ENCODE measurements at places on chromosomes 5 and 9.

GRCh38 chr9:109264877-109265587, 55.8 kb downstream of the EPB41L4B start:
- H3K27ac ChIP-seq: no peak overlapping the region
- peaks cover 9% of the 10 kb centered on the region for H3K36me3 ChIP-seq
- no peak for DNase-seq
- H3K4me1 ChIP-seq: peaks cover 2% of the 10 kb centered on the region

DNA sequence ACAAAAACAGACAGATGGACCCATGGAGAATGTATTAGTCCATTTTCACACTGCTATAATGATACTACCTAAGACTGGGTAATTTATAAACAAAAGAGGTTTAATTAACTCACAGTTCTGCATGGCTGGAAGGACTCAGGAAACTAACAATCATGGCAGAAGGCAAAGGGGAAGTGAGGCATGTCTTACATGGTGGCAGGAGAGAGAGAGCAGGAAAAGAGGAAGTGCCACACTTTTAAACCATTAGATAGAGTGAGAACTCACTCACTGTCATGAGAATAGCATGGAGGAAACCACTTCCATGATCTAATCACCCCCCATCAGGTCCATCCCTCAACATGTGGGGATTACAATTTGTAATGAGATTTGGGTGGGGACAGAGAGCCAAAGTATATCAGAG, 808.9 kb downstream of the CDH12 start:
- H3K27me3 ChIP-seq: peaks cover 18% of the 10 kb centered on the region
- no peaks in the 10 kb centered on the region for H3K36me3 ChIP-seq
- H3K4me1 ChIP-seq: no peaks in the 10 kb centered on the region
- no peak for DNase-seq
- H3K27ac ChIP-seq: no peak overlapping the region

GRCh38 chr9:36840898-36841536, 193.1 kb downstream of the PAX5 start:
- DNase-seq: no peak
- H3K4me3 ChIP-seq: no peak overlapping the region
- H3K27me3 ChIP-seq: peaks cover 58% of the 10 kb centered on the region
- no peak overlapping the region for H3K27ac ChIP-seq
- peaks cover 15% of the 10 kb centered on the region for H3K4me1 ChIP-seq

- H3K4me3 ChIP-seq: no peak overlapping the region
- peaks cover 51% of the 10 kb centered on the region for H3K4me1 ChIP-seq
- no peaks in the 10 kb centered on the region for H3K27me3 ChIP-seq
Measured at GRCh38 chr5:143054480-143054941, 284.3 kb downstream of the ARHGAP26 start.

- H3K27me3 ChIP-seq: peaks cover 2% of the 10 kb centered on the region
- no peak overlapping the region for H3K27ac ChIP-seq
- peaks cover 28% of the 10 kb centered on the region for H3K4me1 ChIP-seq
- H3K36me3 ChIP-seq: peaks cover 2% of the 10 kb centered on the region
- no peak overlapping the region for H3K4me3 ChIP-seq
Measured at GRCh38 chr5:157444224-157444623, 15.8 kb upstream of the NIPAL4 start.

- H3K27ac ChIP-seq: peak overlapping the region; percentile 87
- no peaks in the 10 kb centered on the region for H3K27me3 ChIP-seq
Measured at GRCh38 chr9:35510383-35510753, 20.5 kb downstream of the RUSC2 start.

DNA sequence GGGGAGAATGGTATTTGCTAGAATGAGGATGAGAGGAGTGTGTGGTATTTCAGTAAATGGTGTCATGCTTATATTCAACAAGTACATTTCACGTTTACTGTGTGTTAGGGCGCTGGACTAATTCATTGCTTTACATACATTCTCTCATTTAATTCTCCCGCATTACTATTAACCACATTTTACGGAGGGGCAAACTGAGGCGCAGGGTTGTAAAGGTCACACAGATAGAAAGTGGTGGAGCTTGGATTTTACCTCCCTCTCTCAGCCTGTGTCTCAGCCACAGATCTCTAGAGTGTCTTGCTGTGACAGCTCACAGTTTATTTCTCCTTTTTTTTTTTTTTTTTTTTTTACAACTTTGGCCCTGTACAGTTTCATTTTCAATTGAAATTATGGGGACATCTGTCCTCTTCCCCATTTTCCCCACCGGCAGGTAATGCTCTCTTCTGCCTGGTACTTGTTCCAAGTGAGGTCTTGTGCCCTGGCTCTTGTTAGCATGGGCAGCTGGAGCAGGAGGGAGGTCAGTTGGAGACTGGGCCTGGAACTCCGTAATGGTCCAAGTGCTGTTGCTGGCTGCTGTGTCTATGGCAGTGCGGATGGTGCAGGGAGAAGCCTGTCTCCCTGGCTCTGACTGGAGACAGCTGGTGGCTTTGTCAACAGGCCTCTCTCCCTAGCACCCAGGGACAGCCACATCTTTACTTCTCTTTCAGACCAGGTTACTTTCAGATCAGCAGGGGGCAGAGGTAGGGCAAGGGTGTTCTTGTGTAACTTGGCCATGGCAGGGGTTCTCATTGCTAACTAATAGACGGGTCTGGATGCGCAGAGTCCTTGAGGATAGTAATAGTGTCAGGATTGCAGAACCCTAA, 20.5 kb upstream of the NDST1 start:
- no peaks in the 10 kb centered on the region for H3K27me3 ChIP-seq
- no peaks in the 10 kb centered on the region for H3K36me3 ChIP-seq
- H3K4me1 ChIP-seq: peaks cover 59% of the 10 kb centered on the region
- H3K27ac ChIP-seq: peak overlapping the region; percentile 93
- H3K4me3 ChIP-seq: peak overlapping the region; percentile 69

GRCh38 chr5:38660194-38660668, 103.8 kb upstream of the LIFR start:
- peaks cover 11% of the 10 kb centered on the region for H3K4me1 ChIP-seq
- H3K27ac ChIP-seq: peak overlapping the region; percentile 53
- H3K4me3 ChIP-seq: no peak overlapping the region
- DNase-seq: no peak
- H3K36me3 ChIP-seq: no peaks in the 10 kb centered on the region

GRCh38 chr5:25458628-25459027, 813.9 kb upstream of the CDH10 start:
- H3K4me1 ChIP-seq: no peaks in the 10 kb centered on the region
- no peaks in the 10 kb centered on the region for H3K36me3 ChIP-seq
- no peaks in the 10 kb centered on the region for H3K27me3 ChIP-seq
- no peak overlapping the region for H3K4me3 ChIP-seq

DNA sequence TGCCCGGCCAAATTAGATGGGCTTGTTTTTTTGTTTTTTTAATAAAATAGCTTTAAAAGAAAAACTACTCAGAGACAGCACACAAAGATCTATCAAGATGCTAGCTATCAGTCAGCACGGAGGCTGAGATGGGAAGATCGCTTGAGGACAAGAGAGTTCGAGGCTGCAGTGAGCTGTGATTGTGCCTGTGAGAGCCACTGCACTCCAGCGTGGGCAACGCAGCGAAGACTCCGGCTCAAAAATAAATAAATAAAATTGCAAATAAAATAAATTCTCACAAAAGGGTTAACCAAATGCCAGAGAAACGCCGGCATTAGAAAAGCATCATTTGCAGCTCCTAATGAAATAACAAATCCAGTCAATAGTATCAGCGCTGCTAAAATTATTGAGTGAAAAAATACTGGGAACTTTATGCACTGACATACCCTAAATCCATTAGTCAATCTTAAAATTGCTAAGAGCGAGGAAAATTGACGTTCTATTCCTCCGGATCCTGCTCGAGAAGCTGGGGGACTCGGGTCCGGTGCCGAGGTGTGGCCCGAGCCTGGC, 681 bp downstream of the CPLANE1 start:
- no peak for DNase-seq
- H3K4me1 ChIP-seq: peaks cover 19% of the 10 kb centered on the region
- H3K27me3 ChIP-seq: no peaks in the 10 kb centered on the region
- H3K4me3 ChIP-seq: peak overlapping the region; percentile 71
- H3K36me3 ChIP-seq: no peaks in the 10 kb centered on the region

DNA sequence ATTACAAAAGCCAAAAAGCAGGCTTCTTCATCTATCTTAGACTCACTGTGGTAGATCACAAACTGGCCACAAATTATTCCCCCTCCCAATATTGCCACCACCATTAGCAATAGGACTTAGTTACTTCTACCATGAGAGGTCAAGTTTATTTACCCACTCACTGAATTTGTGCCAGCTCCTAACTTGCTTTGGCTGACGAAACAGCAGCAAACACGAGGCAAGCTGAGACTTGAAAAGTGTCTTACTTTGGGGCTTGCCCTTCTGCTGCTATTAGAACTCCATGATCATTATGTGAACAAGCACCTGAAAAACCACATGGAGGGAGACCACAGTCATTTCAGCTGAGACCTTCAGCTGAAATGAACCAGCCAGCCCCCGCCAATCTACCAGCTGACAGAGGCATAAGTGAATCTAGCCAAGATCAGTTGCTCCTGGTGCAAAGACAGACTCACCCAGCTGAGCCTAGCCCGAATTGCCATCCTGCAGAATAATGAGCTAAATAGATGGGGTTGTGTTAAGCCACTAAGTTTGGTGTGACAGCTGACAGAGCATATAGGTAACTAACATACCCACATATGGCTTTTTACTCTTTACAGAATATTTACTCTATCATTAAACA, 5.7 kb downstream of the WDR41 start:
- H3K36me3 ChIP-seq: peaks cover 27% of the 10 kb centered on the region
- no peaks in the 10 kb centered on the region for H3K27me3 ChIP-seq
- H3K4me1 ChIP-seq: peaks cover 11% of the 10 kb centered on the region
- no peak overlapping the region for H3K4me3 ChIP-seq
- DNase-seq: no peak

DNA sequence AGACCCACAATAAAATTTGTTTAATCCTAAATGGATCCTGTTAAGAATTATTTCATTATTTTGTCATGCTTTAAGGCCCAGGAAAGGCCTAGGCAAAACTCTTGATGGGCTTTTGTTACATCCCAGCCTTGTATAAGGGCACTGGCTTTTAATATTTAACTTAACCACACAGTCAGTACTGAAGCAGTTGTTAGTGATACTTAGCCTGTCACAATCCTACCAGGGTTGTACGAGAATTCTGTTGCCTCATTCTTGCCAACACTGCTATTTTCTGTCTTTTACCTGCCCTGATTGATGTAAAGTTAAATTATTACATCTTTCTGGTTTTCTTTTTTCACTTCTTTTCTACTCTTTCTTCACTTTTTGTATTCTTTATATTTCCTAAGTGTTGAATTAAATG, 10.9 kb downstream of the ZNF169 start:
- no peaks in the 10 kb centered on the region for H3K4me1 ChIP-seq
- no peaks in the 10 kb centered on the region for H3K27me3 ChIP-seq
- H3K36me3 ChIP-seq: peaks cover 32% of the 10 kb centered on the region
- DNase-seq: no peak
- H3K27ac ChIP-seq: no peak overlapping the region

GRCh38 chr9:18678821-18679590, 205.1 kb downstream of the ADAMTSL1 start:
- H3K4me1 ChIP-seq: peaks cover 12% of the 10 kb centered on the region
- H3K4me3 ChIP-seq: no peak overlapping the region
- H3K27ac ChIP-seq: no peak overlapping the region
- DNase-seq: no peak
- peaks cover 6% of the 10 kb centered on the region for H3K27me3 ChIP-seq
- no peaks in the 10 kb centered on the region for H3K36me3 ChIP-seq

- no peak overlapping the region for H3K27ac ChIP-seq
- H3K4me3 ChIP-seq: no peak overlapping the region
- H3K4me1 ChIP-seq: peaks cover 3% of the 10 kb centered on the region
Measured at GRCh38 chr5:135829681-135830383, 4.6 kb upstream of the SLC25A48 start.

DNA sequence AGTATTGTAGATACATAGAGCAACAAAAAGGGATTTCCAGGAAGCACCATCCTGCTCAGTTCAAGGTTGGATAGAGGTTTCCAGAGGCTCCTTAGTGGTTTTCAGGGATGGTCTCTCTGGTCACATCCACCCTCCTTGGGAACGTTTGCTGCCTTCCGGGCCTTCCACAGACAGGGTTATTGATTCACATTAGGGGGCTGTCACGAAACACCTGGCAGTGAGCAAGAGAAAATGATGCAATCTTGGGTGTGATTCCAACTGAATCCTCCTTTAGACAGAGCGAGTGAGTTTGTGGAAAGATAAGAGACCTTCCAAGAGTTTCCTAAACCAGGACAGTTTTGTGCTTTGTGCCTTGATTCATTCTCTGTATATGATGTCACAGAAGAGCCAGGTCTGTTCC, 43.8 kb upstream of the CTSL start:
- H3K4me3 ChIP-seq: no peak overlapping the region
- H3K36me3 ChIP-seq: peaks cover 24% of the 10 kb centered on the region
- H3K27me3 ChIP-seq: no peaks in the 10 kb centered on the region
- peaks cover 22% of the 10 kb centered on the region for H3K4me1 ChIP-seq

GRCh38 chr9:16656432-16657169, 213.9 kb downstream of the BNC2 start:
- H3K27me3 ChIP-seq: no peaks in the 10 kb centered on the region
- H3K4me1 ChIP-seq: peaks cover 38% of the 10 kb centered on the region
- H3K4me3 ChIP-seq: no peak overlapping the region
- H3K36me3 ChIP-seq: peaks cover 4% of the 10 kb centered on the region
- no peak for DNase-seq
- no peak overlapping the region for H3K27ac ChIP-seq

DNA sequence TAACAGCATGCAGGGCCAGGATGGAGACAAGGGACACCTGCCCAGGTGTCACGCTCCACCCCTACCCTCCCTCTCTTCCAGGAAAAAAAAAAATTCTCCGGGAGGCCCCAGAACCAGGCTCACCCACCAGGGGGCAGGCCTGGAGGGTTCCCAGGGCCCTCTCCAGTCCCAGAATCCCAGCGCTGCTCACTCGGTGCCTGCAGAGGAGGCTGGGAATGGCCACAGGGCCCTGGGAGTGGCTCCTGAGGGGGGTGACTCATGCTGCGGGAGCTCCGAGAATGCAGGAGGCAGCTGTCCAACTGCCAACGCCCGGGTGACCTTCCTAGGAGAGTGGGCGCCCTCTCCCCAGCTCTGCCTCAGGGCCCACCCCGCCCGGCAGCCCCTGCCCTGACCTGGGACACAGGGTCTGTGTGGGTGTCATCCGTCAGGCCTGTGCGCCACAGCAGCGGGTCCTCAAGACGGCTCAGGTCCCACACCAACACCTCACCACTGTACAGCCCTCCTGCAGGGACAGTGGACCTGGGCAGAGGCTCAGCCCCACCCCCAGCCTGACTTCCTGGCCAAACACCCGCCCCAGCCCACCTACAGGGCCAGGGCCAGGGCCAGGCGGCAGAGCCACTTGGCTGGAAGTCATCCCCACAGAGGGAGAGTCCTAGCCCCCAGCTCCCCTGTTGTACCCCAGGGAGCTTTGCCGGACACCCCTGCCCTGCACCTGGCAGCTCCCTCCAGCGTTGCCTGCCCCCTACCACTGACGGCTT, 21.2 kb downstream of the DYNC2I2 start:
- H3K4me3 ChIP-seq: no peak overlapping the region
- H3K36me3 ChIP-seq: peaks cover 25% of the 10 kb centered on the region
- H3K4me1 ChIP-seq: peaks cover 17% of the 10 kb centered on the region
- peak; percentile 67 for DNase-seq
- no peaks in the 10 kb centered on the region for H3K27me3 ChIP-seq

GRCh38 chr9:106717686-106718085, 145.3 kb upstream of the ZNF462 start:
- H3K4me1 ChIP-seq: peaks cover 24% of the 10 kb centered on the region
- no peaks in the 10 kb centered on the region for H3K36me3 ChIP-seq

- H3K27me3 ChIP-seq: peaks cover 83% of the 10 kb centered on the region
- no peak overlapping the region for H3K27ac ChIP-seq
Measured at GRCh38 chr9:130946766-130947617, 7.9 kb upstream of the FIBCD1 start.

- H3K27ac ChIP-seq: no peak overlapping the region
- no peak overlapping the region for H3K4me3 ChIP-seq
- no peak for DNase-seq
Measured at GRCh38 chr5:131272307-131272706, 8.5 kb downstream of the CDC42SE2 start.
